ENCODE measurements at places on chromosomes 12 and 14.

DNA sequence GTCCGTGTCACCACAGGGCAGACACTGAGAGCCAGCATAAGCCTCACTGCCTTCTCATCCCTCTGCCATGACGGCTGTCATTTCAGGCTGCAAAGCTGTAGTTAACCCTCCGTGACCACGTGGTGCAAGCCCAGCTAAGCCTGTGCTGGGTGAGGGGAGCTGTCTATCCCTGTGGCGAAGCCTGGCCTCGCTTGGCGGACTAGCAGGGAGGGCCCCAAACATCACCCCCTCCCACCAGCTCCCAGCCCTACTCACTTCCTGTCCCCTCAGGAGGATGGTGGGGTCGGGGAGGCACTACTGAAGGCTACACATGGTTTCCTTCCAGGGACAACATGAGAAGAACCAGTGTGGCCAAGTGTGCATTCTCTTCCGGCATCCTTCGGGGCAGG lies 88.2 kb downstream of the CHGA start:
- DNase-seq, result peak; percentile 67

DNA sequence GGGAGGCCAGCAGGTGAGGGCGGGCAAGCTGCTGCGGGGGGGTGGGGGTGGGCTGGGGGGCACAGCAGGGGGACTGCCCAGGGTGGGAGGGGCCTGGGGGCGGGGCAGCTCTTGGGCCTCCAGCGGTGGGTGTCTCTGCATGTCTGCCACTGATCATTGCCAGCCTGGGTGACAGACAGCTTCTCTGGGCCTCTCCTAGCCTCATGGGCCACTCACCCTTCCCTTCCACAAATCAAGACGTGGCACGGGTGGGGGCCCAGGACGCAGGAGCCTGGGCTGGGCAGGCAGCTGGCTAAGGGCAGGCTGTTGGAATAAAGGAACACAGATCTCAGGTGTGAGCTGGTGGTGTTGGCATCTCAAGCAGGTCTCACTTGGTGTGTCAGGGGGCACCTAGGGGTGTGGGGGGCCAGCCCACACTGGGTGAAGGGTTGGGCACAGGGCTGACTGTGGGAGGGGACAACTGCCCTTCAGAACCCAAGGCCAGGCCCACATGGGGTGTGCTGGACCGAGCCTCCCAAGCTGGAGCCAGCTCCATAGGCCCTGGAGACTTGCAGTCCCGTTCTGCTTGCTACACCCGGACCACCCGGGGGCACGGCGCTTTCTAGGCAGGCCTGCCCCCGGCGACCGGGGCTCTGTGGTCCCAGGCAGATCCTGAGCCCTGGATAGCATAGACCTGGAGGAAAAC lies 3.0 kb downstream of the TEDC1 start:
- no peak for DNase-seq

DNA sequence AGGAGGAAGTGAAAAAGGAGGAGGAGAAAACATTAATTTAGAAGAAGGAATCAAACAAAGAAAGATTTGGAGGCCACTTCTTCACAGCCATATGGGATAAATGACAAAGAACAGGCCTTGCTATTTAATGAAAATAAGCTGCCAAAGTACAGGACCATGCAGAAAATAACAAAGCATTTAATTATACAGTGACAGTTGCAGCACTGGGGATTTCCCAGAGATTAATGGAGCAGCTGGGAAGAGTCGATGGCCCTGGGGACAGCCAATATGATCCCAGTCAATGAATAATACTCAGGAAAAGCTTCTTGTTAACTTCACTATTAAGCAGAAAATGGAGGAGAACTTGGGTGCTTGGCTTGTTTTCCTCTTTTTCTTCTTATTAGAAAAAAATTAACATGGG lies 34.6 kb downstream of the RERG start:
- DNase-seq, result peak; percentile 75

DNA sequence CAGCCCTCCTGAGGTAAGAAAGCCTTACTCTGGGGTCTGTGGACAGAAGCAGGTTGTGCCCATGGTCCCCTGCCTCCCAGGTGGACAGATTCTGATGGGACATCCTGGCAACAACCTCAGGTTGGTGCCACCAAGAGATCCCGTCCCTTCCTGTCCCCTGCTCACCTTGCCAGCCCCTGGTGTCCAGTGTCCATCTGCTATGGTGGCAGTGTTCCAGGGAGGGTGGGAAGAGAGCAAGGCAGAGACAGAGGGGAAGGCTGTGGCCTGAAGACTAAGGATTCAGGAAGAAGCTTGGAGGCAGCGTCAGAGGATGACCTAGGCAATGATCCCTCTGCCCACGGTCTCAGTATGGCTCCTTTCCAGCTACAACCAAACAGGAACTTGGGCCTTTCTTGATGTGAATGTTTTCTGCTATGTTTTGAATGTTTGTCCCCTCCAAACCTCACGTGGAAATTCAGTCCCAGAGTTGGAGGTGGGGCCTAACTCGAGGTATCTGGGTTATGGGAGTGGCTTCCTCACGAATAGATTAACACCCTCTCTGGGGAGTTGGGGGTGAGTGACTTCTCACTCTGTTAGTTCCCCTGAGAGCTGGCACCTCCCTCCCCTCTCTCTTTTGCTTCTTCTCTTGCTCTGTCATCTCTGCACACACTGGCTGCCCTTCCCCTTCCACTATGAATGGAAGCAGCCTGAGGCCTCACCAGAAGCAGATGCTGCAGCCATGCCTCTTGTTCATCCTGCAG lies 26.9 kb downstream of the IQSEC3 start:
- no peak for DNase-seq

DNA sequence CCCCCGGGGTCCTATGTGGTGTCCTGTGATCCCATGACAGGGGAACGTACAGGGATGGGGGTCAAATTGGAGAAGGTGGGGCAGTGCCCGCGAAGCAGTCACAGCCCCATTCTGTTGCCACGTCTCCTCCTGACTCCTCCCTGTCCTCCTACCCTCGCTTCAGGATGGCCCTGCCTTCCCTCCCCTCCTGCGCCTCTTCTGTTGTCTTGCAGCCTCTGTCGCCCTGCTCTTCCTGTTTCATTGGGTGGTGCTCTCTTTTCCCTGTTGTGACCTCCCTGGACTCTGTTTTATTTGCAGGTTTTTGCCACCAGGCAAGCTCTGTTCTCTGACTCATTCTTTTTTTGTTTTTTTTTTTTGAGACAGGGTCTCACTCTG lies 18.7 kb downstream of the CABP1 start:
- DNase-seq, result no peak

GRCh38 chr12:21502872-21503271 lies 1.3 kb downstream of the GOLT1B start:
- DNase-seq, result no peak

Data from D341Med (cell line).